ENCODE measurements at places on chromosomes 5 and 9. TPM values are rescaled to one million over a fixed set of nuclear protein-coding genes. Genes with fewer than 3 reads are reported as not detected.

DNA sequence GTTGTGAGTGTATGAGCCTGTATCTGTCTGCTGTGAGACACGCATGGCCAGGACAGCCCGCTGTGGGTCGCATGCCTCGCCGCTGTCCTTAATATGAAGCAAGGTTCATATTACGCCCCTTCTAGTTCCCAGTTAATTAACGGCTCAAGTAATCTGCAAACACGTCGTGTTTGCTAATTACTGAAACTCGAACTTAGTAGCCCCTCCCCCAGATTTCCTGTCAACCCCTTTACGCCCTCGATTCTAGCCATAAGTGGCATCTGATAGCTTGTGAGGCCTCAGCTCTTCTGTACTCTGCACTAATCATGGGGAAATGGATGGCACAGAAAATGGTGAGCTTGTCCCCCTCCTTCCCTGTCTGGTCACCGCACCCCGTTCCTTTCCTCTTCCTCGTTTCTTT is 116.9 kb upstream of the OTULINL start:
- peaks cover 31% of the 10 kb centered on the region for H3K36me3 ChIP-seq
- H3K4me1 ChIP-seq, result peaks cover 28% of the 10 kb centered on the region
- H3K4me3 ChIP-seq, result no peak overlapping the region
- no peak for DNase-seq

- DNase-seq, result no peak
- no peak overlapping the region for H3K27ac ChIP-seq
- no peak overlapping the region for H3K4me3 ChIP-seq
- no peaks in the 10 kb centered on the region for H3K4me1 ChIP-seq
Measured at GRCh38 chr9:103681435-103681834, 412.7 kb upstream of the SMC2 start.

DNA sequence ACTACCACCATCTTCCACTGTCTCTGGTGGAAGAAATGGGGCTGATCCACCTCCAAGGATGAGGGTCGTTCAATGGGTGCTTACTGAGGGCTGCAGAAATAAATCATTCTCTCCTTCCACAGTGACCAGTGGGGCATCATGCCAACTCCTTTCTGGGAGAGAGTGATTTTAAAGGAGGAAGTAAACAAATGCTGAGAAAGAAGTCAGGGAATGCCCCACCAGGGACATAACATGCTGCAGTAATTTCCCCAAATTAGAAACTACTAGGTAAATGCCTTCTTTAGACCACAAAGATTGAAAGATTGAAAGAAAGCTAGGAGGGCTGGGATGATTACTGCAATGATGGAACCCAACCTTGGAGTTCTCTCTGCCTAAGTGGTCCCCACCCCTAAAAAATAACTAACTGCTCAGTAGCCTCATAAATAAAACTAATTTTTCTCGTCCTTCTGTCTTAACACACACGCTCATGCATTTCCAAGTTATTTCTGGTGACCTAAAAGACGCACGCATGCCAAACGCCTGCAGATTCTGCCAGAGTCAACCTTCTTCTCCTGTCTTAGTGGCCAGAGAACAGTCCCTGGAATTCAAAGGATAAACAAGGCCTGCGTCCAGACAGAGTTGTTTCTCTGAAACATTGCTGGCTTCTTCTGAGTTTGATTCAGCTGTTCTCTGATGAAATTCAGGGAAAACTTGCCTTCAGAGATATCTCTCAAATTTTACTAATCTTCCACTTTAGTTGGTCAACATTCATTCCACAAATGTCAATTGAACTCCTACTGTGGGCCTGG is 250.0 kb downstream of the NR3C1 start:
- no peak overlapping the region for H3K4me3 ChIP-seq
- H3K27ac ChIP-seq, result no peak overlapping the region
- no peaks in the 10 kb centered on the region for H3K27me3 ChIP-seq
- H3K36me3 ChIP-seq, result no peaks in the 10 kb centered on the region

- H3K36me3 ChIP-seq, result no peaks in the 10 kb centered on the region
- no peaks in the 10 kb centered on the region for H3K4me1 ChIP-seq
- no peak overlapping the region for H3K27ac ChIP-seq
- H3K4me3 ChIP-seq, result no peak overlapping the region
Measured at GRCh38 chr5:44891116-44891515, 82.4 kb downstream of the MRPS30 start.

- DNase-seq, result no peak
- H3K27ac ChIP-seq, result peak overlapping the region; percentile 98
- no peak overlapping the region for H3K4me3 ChIP-seq
- no peaks in the 10 kb centered on the region for H3K36me3 ChIP-seq
Measured at GRCh38 chr5:168317521-168318147, 26.2 kb downstream of the WWC1 start.

Gene RMI1
- 9.2 TPM for total RNA-seq
